ENCODE measurements at places on chromosomes 5 and 9.

GRCh38 chr9:93258818-93259489, 75.0 kb downstream of the WNK2 start:
- DNase-seq = no peak

DNA sequence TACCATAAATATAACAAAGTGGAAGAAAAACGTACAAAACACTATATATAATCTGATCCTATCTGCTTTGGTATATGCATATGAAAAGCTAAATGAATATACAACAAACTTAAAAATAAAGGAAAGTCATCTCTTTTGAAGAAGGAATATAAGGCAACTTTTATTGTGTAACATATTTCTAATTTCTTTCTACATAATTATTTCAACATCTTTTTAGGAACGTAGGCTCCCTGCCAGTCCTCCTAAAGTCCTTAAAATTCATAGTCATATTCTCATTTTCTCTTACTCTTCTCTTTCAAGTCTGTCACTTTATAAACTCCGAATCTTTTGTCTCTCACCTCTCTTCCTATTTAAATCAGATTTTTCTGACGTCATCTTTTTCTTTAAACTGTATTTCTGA, 9.6 kb downstream of the DEPDC1B start:
- DNase-seq = no peak

DNA sequence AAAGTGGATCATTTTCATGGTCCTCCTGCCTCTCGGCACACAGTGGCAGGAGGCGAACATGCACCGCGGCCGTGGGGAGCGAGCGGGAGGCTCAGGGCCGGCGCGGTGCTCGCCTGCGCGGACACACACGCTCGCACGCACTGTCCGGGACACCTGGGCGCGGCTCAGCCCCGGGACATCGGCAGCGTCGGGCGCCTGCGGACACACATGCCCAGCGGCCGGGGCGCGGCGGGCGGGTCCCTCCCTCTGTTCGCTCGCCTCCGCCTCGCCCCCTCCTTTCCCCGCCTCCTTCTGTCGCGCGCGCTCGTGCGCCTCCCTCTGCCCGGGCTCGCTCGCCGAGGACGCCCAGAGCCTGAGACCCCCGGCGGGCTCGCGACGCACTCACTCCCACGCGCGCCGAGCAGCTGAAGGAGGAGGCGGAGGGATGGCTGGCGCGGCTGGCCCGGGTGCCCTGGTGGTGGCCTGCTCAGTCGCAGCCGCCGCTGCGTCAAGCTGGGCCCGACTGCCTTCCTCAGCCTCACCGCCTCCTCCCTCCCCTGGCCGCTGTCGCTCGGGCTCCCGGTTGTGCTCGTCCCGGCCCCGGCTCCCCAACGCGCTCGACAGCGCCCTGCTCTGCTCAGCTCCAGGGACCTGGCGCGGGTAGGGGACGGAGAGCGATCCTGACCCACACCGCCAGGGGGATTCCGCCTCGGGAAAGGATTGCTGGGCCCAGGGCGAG, at the start of gene FRMD3:
Gene FRMD3, minus strand, starts transcription at position 230 of the 718 bp plus-strand sequence. Its CDS starts 170 bp downstream, at position 60.
- no peak for DNase-seq

- no peak for DNase-seq
Observed at GRCh38 chr5:98314292-98314691, 459.2 kb upstream of the RGMB start.

DNA sequence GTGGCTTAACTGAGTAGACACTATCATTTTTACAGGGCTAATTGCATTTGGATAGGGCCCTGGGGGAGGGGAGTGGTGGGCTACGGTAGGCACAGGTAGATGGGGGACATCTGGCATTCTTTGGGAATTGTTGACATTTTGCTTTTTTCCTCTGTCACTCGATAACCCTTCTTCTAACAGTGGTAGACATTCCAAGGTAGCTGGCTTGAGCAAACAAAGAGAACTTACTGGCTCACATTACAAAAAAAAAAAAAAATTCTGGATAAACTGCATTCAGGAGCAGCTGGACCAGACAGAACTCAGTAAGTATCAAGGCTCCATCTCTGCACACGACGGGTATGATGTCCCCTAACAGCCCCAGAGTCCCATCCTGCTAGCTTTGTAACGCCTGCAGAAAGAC, 585.2 kb downstream of the ZNF608 start:
- no peak for DNase-seq

GRCh38 chr5:6321078-6321477, 57.3 kb downstream of the MED10 start:
- no peak for DNase-seq

DNA sequence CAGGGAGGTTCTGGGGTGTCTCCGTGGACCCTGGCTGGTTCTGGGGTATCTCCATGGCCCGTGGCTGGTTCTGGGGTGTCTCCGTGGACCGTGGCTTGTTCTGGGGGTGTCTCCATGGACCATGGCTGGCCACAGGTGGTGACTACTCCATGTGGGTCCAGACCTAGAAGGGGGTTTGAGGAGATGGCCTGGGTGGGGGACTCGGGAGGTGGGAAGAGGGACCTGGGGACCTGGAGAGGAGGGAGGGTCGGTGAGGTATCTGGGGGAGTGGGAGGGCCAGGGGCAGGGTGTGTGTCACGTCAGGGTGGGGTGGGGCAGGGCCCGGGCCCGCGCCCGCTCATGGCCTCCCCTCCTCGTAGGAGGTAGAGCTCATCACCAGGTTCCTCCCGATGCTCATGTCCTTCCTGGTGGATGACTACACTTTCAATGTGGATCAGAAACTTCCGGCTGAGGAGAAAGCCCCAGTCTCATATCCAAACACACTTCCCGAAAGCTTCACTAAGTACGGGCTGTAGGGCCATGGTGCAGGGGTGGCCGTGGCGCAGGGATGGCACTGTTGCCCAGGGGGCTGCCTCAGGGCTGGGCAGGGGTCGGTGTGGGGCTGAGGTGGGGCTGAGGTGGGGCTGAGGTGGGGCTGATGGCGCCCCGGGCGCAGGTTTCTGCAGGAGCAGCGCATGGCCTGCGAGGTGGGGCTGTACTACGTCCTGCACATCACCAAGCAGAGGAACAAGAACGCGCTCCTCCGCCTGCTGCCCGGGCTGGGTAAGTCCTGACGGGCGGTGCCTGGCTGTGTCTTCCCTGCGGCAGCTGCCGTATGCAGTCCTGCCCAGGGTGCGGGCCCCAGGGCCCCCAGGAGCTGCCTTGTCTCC, 10.7 kb upstream of the TOR4A start:
- DNase-seq = no peak

DNA sequence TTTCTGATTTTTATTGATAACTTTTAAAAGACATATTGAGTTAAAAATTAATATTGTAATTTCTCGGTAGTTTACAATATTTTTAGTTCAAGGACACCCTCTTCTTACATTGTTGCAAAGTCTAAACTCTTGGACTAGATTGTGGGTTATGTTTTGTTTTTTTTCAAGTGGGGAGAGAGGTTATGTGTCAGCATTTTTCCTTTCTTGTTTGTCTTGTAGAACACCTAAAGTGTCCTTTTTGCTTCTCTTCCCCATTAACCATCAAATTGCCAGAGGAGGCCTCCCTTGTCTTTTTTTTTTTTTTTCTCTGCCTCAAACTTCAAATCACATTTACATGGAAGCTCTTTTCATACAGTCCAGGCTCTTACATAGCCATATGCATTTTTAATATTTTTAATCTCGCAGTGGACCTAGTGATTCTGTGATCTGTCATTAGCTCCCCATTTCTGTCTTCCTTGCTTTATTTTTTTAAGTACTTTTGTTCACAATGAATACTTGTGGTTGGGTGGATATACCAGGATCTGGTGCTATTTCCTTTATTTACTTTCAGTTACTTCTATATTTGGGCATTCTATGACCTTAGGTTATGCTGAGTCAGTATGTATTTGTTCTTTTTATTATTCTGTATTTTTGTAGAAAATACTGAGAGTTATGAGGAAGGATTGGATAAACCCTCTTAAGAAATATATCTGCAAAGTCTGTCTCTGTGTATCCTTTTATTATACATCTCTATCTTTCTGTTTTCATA, 2280.6 kb upstream of the ACO1 start:
- DNase-seq = no peak

GRCh38 chr9:131603711-131604439, 58.6 kb downstream of the PRRT1B start:
- DNase-seq = no peak

DNA sequence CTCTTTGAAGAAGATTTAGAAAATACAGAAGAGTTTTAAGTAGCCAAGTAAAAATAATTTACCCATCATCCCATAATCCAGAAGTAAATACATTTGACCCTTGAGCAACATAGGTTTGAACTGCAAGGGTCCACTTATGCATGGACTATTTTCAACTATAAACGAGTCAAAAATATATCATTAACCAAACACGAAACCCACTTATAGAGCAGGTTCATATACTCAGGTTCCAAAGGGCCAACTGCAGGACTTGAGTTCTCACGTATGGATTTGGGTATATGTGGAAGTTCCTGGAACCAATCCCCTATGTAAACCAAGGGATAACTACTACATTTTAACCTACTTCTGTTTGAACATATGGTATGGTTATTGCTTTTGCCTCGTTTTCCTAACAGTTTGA, 5.8 kb downstream of the ABITRAM start:
- no peak for DNase-seq

DNA sequence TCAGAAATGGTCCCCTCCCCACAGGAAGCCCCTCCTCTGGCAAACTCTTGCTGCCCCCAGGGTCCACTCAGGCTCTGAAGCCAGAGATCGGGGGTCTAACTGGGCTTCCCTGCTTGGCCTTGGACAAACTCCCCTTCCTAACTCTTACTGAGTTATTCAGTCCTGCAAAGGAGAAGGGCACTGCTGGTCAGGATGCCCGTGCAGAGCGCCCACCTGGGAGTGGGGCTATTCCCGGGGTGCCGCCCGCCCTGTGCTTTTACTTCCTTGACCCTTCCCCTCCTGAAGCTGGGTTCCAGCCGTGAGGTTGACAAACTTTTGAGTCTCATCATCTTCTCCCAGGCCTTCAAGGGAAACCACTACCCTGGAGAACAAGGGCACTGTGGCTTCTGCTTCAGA, 4.9 kb downstream of the TBC1D9B start:
- no peak for DNase-seq

DNA sequence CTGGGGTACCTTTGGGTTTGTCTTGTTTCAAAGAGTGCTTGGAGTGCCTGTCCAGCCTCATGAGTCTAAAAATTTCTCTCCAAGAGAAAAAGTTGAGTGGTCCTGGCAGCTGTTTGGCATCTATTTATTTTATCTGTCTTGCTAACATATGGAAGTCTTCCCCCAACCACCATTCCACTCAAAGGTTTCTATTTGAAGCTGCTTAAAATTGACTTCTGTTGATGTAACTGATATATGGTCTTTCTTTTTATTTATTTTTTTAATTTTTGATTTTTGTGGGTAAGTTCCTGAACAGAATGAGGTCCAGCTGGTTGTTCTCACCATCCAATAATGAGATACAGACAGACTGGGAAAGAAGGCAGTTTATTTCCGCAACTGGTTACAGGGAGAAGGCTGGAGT, 178.7 kb upstream of the SGCD start:
- DNase-seq = no peak

- no peak for DNase-seq
Observed at GRCh38 chr9:75064307-75065025, 23.5 kb downstream of the NMRK1 start.

DNA sequence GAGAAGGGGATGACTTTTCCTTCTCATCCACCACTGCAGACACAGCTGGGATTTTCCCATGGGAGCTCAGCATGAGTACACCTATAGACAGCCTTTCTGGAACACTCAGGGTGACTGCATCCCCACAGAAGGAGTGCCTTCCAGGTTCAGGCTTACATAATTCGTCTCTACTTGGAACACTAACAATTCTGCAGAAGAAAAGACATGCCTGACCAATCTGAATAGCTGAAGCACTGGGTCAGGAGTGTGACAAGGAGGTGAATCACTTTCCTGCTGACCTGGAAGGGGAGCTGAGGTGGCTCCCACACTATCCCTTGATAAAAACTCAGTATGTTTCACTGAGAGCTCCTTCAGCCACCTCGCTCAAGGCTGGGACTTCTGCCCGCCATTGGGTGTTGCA, 425.3 kb downstream of the TLR4 start:
- DNase-seq = no peak

DNA sequence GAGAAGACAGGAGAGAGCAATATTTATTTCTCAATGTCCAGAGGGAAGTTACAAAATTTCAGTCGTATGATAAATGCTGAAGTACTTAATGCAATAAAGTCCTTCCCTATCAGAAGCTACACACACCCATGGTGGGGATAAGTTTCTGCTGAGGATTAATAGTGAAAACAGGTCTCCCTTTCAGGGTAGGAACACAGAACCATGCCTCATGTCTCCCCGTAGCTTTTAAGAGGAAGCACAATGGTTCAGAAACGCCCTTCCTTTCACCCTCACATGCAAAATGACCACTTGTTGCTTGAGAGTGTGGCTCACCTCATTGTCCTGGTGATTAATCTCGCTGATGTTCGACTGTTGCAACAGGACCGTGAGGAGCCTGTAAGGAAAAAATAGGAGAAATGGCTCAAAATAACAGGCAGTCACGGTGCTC, 73.6 kb downstream of the ANKRD55 start:
- no peak for DNase-seq

DNA sequence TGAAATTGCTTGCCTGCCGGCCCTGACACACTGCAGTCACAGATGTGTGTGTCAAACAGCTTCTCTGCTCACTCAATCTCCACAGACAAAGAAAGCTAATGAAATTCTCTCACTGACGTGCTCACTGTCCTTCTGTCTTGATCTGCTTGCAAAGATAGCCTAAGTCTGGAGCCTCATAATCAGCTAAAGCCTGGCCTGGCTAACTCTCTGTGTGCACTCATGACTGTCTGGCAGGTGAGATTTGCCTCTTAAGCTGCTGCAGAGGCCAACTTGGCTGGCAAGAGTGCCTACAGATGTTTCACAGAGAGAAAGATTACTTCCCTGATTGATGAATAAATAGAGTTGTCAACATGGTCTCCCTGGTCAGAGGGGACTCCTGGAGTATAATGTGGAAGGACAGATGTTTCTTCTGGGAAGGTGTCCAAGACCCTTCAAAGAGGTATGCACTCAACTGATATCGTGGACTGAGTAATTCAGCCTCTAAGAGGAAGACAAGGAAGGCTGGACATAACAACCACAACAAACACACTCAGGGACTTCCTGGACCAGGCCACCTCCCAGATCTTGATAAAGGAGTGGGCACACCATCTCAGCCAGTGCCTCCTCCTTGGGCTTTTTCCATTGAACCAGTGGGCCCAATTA, 362.0 kb downstream of the SPOCK1 start:
- no peak for DNase-seq

GRCh38 chr5:139513852-139514485, 31.4 kb upstream of the STING1 start:
- no peak for DNase-seq

DNA sequence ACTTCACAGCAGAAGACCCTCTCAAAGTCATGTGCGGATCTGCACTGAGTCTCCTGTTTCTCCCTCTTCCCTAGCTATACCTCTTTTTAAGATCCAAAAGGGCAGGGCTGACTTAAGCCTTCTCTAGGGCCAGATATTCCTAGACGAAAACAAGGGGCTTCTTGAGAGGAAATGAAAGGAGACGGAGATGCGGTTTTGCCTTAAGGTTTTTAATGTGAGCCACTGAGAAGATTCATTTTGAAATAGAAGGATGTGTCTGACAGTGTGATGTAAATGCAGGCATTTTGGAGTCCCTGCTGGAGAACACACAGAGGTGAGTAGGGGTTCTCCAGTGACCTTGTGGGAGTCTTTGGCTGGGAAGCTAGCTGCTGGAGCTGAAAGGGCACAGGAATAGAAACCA, 15.6 kb upstream of the IL12B start:
- DNase-seq = no peak

- DNase-seq = no peak
Observed at GRCh38 chr5:143474616-143475015, 71.1 kb upstream of the NR3C1 start.

GRCh38 chr5:109318455-109319108, 91.2 kb downstream of the PJA2 start:
- no peak for DNase-seq

Measured in activated gamma-delta T cell treated with anti-CD3 and anti-CD28 coated beads, Interleukin-2, amount 50 U/mL, for 16 hours (primary cell).